ENCODE measurements at places on chromosomes 2 and 18.

- no peak for DNase-seq
Measured at GRCh38 chr2:218474527-218474926, 55.6 kb downstream of the VIL1 start.

- DNase-seq, result no peak
Measured at GRCh38 chr2:240233885-240234502, 93.5 kb upstream of the OTOS start.

GRCh38 chr18:49778826-49779465 lies 34.4 kb downstream of the ACAA2 start:
- no peak for DNase-seq

- no peak for DNase-seq
Measured at GRCh38 chr2:192004188-192004963, 157.5 kb upstream of the CAVIN2 start.

DNA sequence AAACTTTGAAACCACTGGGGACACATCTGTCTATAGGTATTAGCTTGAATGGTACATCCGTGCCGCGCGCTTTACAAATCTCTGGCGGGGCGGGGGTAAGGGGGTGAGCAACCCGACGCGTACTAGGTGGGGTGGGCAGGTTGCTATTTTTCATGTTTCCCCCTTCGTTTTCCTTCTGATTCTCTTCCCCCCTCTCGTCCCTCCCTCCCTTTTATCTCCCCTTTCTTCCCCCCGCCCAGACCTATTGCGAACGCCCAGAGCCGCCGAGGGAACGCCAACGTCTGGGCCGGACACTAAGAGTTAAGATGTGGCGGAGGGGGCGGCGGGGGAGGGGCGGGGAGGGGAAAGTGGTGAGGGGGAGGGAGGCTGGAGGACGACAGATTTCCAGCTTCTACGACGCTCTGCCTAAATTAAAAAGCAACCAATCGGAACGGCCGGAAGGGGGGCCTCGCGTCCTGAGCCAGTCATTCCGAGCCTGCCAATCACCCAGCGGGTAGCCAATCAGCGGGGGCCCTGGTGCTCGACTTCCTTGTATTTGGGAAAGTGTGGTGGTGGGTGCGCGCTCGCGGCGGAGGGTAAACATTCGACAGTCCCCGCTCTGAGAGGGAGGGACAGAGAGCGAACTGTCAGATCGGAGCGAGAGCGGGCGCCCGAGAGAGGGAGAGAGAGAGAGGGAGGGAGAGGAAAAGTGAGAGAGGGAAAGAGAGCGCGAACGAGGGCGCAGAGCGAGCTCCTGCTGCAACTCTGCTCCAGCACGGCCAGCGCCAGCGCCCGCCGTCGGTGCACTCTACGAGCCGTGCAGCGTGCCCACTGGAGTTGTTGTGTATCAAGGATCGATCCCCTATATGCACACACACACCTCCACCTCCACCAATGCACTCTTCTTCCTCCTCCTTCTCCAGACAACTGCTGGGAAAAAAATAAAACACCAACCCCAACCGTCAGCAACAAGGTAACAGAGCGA lies at the start of gene POU3F3:
Gene POU3F3 (plus strand): TSS at position 582 of the 964 bp plus-strand sequence. CDS start 1,396 bp downstream, outside the sequence.
- peak; percentile 34 for DNase-seq

- DNase-seq, result no peak
Measured at GRCh38 chr2:25227576-25227975, 59.2 kb upstream of the POMC start.

DNA sequence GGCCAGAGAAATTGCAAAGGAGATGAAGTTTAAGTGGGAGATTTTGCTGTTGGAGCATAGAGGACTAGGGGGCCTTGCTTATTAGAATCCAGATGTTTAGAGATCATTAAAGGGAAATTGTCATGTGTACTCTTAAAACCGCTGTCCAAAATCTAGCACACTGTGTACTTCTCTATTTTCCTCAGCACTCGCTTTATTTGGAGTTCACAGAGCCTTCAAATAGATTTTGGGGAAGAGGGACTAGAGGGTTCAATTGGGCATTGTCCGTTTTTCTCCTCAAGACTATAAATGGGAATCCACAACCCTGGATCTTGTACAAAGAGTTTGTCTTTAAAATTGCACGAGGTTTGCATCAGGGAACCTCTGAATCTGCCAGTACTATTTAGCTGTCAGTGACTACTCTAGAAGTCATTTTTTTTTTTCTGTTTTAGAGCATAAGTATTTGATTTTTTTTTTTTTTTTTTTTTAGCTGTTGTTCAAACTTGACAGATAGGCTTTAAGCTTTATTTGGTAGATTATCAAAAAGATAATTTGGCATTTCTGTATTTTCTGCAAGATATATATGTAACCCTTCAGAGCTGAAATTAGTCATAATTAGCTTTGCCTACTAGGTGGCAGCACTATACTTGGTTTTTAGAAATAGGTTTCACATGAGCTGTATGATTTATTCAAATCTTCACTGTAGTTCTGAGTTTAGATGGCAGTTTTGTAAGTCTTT lies 14.2 kb downstream of the PMS1 start:
- DNase-seq, result no peak

- DNase-seq, result no peak
Measured at GRCh38 chr2:182666674-182667314, 49.3 kb upstream of the DNAJC10 start.

DNA sequence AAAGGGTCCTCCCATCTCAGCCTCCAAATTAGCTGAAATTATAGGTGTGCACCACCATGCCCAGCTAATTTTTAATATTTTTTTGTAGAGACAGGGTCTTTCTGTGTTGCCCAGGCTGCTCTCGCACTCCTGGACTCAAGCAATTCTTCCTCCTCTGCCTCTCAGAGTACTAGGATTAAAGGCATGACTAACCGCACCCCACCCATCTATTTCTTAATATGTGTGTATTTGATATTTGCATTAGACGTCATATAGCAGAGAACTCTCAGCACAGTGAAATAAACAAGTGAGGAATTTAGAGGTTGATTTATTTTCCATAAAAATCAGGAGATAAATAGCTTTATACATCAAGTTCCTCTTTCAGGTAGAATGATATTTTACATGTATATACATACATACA lies 213.5 kb downstream of the FSIP2 start:
- DNase-seq, result no peak

GRCh38 chr2:169486487-169486886 lies 7.2 kb downstream of the BBS5 start:
- no peak for DNase-seq

GRCh38 chr2:239691720-239692119 lies 290.9 kb upstream of the HDAC4 start:
- no peak for DNase-seq

DNA sequence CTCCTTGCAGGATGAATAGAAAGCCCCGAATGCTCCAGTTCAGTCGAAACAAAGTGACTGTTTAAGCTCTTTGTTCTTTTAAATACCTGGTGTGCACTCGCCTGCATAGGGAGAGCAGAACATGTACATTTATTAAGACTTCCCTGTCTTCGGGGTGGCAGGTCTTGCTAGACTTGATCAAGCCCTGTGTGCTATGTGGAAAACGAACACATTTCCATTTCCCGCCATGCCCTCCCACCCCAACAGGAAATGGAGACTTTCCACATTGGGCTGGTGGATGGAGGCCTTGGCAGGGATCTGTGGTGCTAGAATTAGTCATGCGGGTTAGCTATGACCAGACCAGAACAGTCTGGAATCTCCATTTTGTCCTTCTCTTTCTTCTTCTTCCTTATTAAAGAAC lies 321.0 kb upstream of the THSD7B start:
- DNase-seq, result no peak

DNA sequence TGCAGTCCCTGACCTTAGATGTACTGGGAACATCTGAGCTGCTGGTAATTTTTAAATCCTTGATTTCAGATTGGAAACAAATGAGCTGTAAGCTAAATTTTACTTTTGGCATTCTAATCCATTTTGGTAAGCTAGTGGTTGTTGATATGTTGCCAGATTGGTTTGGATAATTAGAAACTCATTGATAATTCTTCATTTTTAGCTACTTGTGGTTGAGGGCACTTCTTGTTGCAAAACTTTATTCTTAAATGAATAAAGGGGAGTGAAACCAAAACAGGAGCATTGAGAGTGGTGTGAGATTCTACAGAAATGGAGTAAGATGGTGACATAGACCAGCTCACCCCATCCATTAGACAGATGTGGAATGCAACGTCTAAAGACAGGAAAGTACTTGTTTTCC lies 64.5 kb downstream of the ITGB1BP1 start:
- no peak for DNase-seq

GRCh38 chr18:76263046-76264005 lies 231.7 kb downstream of the ZNF516 start:
- no peak for DNase-seq
